ENCODE measurements at places on chromosomes 4 and X.

- DNase-seq, result no peak
These were observed 30.7 kb downstream of the TAF7L start for GRCh38 chrX:101260435-101260834.

- DNase-seq, result no peak
These were observed 79.2 kb downstream of the F11 start for GRCh38 chr4:186345184-186345583.

DNA sequence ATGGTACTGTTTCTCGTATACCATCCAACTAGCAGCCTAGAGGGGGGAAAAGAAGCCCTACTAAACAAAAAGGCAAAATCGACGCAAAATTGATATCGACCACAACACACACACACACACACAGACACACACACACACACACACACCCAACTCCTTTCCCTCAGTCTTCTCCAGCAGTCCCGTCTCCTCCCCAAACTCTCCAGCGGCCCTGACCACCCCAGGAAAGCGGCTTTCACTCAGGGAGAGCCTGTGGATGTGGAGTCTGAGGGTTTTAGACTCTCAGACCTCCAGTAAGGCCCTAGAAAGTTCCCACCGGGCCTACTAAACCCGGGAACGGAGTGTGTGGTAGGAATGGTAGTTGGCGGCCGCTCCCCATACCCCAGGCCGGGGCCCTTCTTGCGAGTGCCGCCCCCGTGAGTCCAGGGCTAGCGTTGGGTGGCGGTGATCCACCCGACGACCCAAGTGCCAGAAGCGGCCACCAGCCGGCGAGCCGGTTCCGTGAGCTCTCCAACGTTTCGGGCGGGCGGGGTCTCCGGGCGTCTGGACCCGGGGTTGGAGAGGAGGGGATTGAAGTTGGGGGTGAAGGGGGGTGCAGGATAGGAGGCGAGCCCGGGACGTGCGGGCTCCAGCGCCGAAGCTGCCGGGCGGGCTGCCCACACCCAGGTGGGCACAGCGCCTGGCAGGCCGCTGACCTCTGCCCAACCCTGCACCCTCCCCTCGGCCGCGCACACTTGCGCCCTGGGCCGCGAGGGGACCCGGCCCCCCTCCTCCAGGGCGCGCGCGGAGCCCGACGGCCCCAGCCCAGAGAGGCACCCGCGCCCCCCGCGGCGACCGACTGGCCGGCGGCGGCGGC, 13.7 kb downstream of the ARX start:
- DNase-seq, result no peak

- no peak for DNase-seq
These were observed 67.6 kb downstream of the MTNR1A start for GRCh38 chr4:186487726-186488125.

DNA sequence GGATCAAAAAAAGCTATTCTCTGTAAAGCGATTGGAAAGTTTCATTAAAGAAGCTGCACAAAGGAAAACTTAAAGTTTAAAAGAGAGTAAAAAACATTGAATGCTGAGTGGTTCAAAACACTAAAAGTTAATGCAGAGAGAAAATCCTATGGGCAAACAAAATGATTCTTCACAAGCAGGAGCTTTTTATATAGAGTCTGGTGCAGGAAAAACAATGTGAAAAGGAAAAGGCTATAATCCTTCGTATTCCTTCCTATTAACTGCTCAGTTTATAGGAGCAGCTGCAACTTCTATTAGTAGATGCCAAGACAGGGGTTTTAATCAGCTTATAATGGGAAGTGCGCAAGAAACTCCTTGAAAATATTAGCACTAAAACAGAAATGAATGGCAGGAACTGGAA, 100.7 kb downstream of the PDGFC start:
- no peak for DNase-seq

- DNase-seq, result no peak
These were observed 120.5 kb downstream of the HS6ST2 start for GRCh38 chrX:132837967-132838366.

DNA sequence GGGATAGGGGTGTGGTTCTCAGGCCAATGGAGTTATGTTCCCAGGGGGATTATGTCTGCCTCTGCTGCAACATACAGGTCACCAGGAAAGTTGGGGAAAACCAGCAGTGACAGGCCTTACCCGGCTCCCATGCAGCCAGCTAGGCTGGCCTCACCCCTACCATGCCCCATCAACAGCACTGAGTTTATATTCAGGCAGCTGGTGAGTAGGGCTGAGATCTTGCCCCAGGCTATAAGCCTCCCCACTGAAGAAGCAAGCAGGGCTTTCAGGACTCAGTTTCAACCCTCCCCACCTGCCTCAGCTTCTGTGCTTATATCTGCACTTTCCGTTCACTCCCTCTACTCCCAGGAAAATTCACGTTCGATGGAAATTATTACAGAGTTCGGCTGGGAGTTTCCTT, 122.4 kb upstream of the PGRMC2 start:
- DNase-seq, result no peak

DNA sequence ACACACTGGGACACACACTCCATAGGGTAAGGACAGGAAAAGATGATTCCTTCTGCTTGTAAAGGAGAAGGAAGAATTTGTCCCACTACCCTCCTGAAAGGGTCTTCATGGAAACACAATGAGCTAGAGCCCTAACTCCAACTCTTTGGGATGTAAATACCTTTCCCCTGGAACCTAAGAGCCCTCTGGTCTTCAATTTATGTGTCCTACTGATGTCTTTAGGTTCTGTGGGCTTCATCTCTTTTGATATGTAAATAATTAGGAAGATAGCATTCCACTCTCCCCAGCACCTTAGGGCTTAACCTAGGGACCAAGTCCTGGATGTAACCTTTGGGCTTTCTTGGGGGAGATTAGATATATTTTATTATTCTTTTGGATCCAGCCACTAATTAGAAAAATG, 38.3 kb downstream of the PF4 start:
- DNase-seq, result no peak

DNA sequence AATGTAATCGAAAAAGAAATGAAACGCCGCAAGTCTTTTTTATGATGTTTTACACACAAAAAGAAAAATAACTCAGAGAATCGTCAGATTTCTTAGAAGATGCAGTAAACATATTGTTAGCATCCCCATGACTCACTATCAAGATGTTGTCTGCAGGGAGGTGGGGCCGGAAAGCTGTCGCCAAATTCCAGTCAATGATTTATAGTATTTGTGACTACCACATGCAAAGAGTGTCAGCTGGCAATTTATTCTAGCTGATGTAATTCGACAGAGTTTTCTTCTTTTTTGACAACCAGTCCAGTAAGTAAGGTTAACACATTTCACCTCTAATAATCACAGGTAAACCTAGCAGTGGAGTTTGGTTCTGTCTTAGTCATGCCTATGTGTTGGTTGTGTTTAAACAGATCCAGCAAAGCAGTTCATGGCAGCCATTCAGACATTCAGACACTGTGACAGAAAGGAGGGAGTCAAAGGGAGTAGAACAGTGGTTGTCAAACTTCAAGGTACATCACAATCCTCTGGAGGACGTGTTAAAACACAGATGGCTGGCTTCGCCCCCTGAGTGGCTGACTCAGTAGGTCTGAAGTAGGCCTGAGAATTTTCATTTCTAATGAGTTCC, 19.8 kb upstream of the PPP1R2C start:
- DNase-seq, result no peak

GRCh38 chr4:159177265-159178150, 74.6 kb downstream of the RAPGEF2 start:
- DNase-seq, result no peak

- DNase-seq, result no peak
These were observed 5.5 kb upstream of the USP11 start for GRCh38 chrX:47227334-47227583.

DNA sequence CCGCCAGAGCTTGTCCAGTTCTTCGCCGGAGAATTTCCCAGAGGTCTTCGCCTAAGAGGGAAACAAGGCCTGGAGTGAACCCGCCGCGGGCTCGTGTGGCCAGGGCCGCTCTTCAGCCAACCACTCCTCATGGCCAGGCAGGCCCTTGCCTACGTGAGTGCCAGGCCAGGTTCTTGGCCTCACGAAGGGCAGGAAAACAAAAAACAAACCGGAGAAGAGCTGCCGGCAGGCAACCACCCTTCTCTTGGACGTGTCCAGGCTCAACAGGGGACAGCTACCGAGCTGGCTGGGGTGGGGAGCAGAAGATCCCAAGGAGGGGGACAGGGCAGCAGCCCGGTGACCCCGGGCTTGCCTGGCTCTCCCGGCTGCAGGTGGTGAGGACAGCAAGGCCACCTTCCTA, 13.3 kb downstream of the LRPAP1 start:
- no peak for DNase-seq

DNA sequence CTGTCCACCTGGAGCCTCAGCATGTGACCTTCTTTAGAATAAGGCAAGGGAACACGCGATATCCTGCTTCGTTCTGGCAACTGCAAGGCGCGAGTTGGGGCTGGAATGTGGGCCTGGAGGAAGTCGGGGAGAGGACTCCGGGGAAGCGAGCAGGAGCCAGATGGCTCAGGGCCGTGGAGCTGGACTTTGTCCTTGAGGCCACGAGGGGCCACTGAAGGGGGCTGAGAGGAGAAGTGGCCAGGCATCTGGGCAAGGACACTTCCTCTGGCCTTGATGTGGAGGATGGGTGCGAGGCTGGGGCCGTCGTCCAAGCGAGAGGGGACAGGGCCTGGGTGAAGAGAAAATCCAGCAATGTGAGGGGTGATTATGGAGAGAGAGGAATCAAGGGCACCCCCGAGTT, 12.2 kb upstream of the DUSP9 start:
- DNase-seq, result no peak

GRCh38 chrX:38890963-38891362, 89.7 kb downstream of the MID1IP1 start:
- no peak for DNase-seq
